ENCODE measurements at places on chromosomes 2 and 18.

DNA sequence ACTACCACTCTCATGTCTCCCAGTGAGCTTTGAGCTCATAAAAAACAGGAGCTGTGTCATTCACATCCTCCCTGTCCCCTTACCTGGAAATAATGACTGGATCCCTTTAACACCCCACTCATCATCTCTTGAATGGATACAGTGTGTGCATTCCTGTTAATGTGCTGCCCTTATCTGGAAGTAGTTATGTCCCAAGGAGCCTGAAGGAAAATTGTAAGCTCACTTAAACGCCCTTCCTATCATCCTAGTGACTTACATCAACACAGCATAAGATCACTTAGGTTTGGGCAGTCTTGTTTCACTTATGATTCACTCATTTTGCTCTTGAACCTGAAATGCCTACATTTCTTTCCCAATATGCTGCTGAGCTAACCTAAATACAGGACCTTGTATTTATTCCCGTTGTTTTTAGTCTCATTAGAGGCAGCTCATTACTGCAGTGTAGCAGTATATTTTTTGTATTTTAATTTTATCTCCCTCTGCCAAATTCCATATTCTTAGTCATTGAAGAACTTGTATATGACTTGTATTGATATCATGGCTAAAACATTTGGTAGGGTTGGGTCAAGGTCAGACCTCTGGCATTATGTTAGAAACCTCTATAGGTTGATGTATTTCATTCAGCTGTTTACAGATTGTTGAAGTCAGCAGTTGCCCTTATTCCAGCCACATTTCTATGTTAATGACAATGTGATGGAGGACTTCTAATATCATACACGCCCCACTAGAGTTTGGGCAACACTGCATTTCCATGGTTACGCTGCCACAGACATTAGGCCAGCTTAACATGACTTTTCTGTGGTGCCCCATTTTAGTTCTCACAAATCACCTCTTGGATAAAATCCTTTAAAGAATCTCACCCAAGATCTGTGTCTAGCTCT is 72.9 kb downstream of the PKP4 start:
- DNase-seq, result no peak

DNA sequence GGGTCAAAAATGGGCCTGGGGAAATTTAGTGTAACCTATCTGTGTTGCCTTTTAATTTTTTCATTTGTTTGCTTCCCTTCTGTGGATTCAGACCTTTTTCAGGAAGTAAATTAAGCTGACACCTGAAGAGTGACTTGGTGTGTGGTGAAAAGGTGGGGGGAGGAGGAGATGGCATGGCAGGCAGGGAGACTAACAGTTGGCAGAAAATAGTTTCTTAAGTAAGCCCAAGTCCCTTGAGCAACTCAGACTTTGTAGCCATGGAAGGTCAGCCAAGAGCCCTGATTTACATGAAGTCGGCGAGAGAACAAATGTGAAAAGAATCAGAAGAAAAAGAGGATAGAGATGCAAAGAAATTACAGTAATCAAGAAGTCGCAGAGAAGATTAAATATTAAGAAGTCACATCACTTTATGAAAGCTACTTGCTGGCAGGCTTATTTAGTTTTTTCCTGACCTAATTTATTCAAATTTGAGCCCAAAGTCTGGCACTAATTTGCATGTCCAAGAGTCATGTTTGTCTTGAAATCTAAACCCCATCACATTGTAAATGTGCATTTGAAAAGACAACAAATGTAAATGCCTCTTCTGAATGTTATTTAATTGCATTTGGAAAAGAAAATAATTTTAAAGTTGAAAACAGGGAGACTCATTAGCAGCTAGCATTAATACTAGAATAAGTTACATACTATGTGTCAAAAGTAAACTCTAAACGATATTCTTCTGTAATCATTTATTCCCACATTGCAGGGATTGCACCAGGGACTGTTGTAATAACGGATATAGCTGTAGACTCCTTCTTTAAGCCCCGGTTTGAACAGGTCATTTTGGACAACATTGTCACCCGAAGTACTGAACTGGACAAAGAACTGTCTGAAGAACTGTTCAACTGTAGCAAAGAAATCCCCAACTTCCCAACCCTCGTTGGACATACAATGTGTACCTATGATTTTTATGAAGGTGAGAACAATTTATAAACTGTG is 19.3 kb downstream of the UPP2 start:
- peak; percentile 28 for DNase-seq

DNA sequence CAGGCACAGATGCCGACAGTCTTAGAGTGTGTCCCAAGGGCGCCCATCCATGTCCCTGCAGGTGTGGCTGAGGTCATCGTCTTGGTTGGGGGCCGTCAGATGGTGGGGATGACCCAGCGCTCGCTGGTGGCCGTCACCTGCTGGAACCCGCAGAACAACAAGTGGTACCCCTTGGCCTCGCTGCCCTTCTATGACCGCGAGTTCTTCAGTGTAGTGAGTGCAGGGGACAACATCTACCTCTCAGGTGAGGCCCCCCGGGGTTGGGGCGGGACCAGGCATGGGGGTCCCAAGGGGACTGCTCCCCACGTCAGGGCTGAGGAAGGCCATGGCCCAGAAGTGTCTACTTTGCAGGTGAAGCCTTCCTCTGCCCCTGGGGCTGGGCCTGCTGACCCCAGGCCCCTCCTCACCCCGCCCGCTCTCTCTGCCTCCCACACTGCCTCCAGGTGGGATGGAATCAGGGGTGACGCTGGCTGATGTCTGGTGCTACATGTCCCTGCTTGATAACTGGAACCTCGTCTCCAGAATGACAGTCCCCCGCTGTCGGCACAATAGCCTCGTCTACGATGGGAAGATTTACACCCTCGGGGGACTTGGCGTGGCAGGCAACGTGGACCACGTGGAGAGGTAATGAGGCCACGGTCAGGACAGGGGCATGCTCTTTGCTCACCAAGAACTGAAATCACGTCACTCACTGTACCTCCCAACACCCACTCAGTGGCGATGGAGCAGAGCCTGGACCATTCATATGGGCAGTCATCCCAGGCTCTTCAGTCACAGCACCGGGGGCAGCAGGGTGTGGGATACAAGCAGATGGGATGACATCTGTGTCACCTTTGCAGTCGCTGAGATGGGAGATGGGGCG is 230.8 kb downstream of the ATAD2B start:
- DNase-seq, result no peak

GRCh38 chr2:24515335-24515734 is 24.3 kb downstream of the NCOA1 start:
- DNase-seq, result no peak

DNA sequence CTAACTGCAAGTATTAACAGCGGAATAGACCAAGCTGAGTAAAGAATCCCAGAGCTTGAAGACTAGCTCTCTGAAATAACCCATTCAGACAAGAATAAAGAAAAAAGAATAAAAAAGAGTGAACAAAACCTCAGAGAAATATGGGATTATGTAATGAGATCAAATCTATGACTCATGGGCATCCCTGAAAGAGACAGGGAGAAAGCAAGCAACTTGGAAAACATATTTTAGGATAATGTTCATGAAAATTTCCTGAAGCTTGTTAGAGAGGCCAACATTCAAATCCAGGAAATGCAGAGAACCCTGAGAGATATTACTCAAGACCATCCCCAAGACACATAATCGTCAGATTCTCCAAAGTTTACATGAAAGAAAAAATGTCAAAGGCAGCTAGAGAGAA is 17.3 kb downstream of the PFN4 start:
- DNase-seq, result no peak

GRCh38 chr2:97969081-97970067 is 26.4 kb downstream of the TMEM131 start:
- DNase-seq, result no peak

DNA sequence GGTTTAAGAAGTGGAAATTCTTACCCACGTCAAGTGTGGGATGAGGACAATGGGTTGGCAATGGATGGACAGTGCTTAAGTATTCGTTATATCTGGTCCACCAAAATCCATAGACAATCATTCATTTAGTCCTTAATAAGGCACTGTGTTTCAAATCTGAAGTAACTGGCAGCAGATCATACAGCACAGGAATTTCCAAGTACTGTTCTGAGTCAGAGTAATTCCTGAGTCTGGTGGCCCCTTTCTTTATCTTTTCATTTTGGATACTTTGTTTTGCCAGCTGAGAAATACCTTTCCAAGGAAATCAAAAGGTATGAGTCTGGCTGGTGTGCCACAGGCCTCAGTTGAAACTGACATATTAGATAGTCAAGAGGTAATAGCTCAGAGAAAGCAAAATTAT is 31.4 kb upstream of the CCDC102B start:
- no peak for DNase-seq

GRCh38 chr18:21747268-21747667 is 6.7 kb downstream of the MIB1 start:
- DNase-seq, result no peak

DNA sequence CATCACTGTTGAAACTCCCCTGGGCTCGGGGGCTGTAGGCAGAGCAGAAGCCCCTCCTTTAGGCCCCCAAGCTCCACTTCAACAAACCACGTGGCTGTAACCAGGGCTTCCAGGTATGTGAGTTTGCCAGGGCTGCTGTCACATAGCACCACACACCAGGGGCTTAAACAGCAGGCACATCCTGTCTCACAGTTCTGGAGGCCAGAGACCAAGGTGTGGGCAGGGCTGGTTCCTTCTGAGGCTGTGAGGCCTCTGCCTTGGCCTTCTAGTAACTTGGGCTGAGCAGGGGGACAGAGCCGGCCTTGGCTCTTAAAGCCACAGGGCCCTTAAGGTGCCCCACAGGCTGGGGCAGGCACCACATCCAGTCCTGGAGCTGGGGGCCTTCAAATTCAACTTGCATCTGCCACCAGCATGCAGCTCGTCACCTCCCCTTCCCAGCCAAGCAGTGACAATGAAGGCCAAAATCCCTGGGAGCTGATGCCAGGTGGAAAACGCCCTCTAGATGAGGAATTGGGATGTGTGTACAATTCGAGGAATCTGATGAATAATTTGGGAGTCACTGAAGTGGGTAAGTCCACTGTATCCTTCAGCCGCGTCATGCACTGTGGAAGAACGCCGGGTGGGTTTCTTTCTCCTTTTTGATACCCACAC is 104.2 kb upstream of the ODC1 start:
- DNase-seq, result no peak

GRCh38 chr2:187749804-187750431 is 195.7 kb upstream of the TFPI start:
- DNase-seq, result no peak

- DNase-seq, result peak; percentile 95
Observed at GRCh38 chr2:85707304-85707703, 13.1 kb downstream of the GNLY start.

GRCh38 chr2:16071039-16071864 is 130.9 kb downstream of the MYCN start:
- no peak for DNase-seq

- no peak for DNase-seq
Observed at GRCh38 chr2:67503066-67503795, 106.1 kb downstream of the ETAA1 start.

GRCh38 chr2:180376066-180376465 is 369.0 kb upstream of the CWC22 start:
- DNase-seq, result no peak

DNA sequence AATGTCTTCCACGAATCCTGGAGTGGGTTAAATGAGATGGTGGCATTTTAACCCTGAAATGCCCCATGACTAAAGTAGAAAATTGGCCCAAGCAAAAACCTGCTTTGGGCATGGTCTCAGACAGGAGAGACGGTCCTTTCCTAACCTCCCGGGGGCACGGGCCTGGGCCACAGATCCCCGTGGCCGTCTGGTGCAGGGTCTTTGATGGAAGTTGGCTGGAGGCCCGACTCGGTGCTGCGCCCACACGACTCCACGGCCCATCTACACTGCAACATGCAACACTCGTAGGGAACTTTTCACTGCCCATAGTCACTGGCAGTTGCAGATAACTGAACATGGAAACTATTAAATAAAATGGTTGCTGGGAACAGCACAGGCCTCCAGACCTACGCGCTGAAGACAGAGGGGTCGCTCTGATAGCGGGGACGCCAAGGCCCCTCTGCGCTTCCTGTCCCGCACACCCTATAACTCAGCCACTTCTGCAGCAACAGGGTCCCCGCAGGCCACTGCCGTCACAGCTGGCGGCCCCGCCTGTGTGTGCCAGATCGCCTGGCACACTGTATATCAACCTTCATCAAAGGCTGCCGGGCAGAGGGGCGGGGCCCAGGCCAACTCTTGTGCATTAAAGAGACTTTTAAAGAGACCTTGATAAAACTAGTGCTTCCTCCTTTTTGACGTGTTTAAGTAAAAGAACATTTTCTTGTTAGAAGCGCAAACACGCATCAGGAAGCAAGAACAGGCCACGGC is 214.1 kb downstream of the TWIST2 start:
- DNase-seq, result no peak

DNA sequence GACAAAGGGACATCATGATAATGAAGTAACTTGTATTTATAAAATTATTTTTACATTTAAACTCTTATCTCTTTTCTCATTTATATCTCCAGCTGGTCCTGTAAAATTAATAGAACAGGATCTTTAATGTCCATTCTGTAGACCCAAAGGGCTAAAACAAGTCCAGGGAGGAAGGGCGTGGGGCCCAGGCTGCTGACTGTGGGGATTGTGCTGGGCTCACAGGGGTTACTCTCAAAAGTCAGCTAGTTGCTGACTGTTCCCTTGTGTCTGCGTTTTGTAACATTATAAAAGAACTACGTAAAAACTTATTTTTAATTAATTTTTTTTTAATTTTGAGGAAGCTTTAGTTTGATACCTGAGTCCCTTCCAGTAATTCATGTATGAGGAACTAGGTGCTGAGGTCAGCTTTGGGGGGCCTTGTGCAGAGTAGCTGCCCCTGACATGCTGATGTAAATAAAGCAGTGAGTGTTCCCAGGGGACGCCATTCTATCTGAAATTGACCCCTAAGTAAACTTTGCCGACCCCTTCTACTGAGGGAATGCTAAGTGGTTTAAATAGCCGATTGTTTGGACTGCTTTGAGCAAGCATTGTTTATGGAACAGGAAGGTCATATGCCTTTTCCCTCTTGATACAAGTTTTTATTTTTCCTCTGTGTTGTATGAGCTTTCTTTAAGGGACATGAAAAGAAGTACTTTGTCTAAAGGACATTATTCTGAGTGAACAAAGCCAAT is 56.4 kb downstream of the MERTK start:
- DNase-seq, result no peak

GRCh38 chr2:189076572-189076971 is 102.4 kb downstream of the COL3A1 start:
- no peak for DNase-seq

GRCh38 chr2:101135412-101136296 is 15.5 kb downstream of the TBC1D8 start:
- peak; percentile 72 for DNase-seq

GRCh38 chr2:128986867-128987268 is 668.2 kb upstream of the HS6ST1 start:
- DNase-seq, result no peak

DNA sequence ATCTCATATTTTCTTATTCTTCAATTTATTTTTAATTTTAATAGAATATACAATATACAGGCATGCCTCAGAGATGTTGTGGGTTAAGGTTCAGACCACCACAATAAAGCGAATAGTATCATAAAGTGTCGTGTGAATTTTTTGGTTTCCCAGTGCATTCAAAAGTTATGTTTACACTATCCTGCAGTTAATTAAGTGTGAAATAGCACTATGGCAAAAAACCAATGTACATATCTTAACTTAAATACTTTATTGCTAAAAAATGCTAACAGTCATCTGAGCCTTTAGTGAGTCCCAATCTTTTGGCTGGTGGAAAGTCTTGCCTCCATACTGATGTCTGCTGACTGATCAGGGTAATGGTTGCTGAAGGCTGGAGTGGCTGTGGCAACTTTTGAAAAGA is 637.6 kb downstream of the TDRD15 start:
- DNase-seq, result no peak
